Activated CD8-positive, alpha-beta memory T cell treated with anti-CD3 and anti-CD28 coated beads, Interleukin-2, amount 50 U/mL, for 48 hours (primary cell): ENCODE measurements at places on chromosomes 2 and 18.

GRCh38 chr2:157477919-157478318, 34.0 kb upstream of the CYTIP start:
- DNase-seq = no peak

- DNase-seq = no peak
Measured at GRCh38 chr2:122670897-122671296, 915.4 kb downstream of the TSN start.

GRCh38 chr2:17804358-17804757, 11.9 kb upstream of the MSGN1 start:
- DNase-seq = no peak

- DNase-seq = no peak
Measured at GRCh38 chr2:234710587-234710986, 213.7 kb upstream of the ARL4C start.

DNA sequence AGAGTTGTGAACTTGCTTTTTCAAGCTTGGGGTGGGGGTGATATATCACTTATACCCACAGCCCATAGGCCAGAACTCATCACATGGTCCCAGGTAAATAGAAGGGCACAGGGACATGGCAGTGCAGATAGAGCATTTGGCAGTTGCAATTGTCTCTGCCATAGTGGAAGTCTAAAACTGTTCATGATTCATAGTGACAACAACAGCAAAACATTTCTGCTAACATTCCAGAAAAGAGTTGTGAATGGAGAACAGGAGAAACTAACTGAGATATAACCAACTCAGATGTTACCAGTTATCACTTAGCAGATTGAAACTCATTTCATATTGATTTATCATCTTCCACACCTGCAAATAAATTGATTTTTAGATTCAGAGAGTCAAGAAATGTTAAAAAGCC, 278.6 kb upstream of the KYNU start:
- DNase-seq = no peak

DNA sequence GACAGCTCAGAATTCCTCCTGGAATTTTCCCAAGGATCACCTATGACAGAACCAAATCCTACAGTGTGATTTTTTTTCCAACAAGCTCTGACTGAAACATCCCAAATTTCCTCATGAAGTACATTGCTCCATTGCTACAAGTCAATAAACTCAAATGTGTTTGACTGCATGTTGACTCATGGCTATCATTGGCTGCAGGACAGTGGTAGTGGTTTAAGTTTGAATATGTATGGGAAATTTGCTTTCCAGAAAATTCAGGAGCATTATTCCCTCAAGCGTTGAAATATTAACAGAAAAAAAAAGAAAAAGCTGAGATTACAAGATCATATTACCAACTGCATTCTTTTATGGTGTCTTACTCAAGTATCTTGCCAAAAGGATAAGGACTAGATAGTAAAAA, 402.8 kb upstream of the DSEL start:
- DNase-seq = no peak

DNA sequence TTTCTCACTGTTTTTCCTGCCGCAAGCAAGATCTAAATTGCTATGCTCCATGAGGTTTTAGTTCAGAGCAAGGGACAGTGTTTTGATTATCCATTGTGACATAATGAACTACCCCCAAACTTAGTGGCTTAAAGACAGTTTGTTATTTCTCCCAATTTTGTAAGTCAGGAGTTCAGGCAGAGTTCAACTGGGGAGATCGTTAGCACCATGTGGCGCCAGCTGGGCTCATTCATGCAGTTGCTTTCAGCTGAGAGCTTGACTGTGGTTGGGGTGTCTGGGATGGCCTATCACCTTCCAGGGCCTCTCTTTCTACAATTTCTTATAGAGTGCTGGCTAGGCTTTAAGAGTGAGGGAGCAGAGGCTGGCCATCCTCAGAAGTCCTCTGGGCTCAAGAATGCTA, 382.9 kb upstream of the CELF4 start:
- no peak for DNase-seq

GRCh38 chr2:203683932-203684556, 22.4 kb upstream of the CD28 start:
- DNase-seq = no peak

DNA sequence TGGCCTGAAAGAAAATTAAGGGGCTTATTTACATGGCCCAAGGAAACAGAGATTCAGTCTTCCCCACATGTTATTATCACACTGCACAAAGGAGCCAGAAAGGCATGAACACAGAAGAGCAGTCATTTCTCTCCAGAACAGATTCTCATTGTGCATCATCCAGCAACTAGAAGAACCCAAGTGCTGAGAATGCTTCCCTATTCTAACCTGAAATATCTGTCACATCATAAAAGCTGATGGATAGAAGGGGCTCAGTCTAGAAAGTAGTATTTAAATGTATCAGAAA, 145.8 kb downstream of the TMEM163 start:
- DNase-seq = no peak

GRCh38 chr2:68819556-68819955, 51.6 kb downstream of the BMP10 start:
- DNase-seq = no peak

DNA sequence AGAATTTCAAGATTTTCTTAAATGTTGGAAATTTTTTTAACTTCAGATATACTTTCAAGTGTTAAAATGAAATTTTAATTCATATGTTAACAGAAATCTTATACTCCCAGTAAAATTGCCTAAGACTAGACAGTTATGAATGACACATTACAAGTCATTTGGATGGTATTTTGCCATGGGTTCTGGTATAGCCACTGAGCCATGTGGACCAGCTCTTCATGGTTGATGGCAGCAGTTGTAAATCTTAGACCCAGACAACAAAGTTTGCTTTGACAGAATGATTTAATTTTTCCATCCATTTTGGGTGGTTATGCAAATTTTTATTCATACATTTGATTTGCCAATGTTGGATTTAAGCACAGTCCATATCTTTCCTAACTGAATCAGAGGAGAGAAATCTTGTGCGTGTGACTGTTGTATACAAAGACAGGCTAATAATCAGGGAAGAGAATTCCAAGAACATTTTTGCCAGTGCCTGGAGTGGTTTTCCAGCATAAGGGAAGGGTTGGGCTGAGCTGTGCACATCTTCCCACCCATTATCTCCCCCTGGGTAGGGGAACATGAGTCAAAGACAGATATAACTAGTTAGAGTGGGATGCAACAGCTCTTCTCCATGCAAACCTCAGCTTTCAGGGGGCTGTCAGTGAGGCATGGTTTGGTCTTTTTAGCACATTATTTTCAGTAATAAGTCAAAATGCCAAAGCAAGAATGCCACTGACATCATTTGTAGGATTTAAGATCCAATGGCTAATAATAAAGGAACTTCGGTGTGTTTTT, 28.1 kb upstream of the INPP4A start:
- DNase-seq = no peak

- DNase-seq = no peak
Measured at GRCh38 chr2:96409820-96410164, 74.2 kb downstream of the NCAPH start.

- DNase-seq = no peak
Measured at GRCh38 chr2:28009732-28010131, 119.2 kb downstream of the BABAM2 start.

DNA sequence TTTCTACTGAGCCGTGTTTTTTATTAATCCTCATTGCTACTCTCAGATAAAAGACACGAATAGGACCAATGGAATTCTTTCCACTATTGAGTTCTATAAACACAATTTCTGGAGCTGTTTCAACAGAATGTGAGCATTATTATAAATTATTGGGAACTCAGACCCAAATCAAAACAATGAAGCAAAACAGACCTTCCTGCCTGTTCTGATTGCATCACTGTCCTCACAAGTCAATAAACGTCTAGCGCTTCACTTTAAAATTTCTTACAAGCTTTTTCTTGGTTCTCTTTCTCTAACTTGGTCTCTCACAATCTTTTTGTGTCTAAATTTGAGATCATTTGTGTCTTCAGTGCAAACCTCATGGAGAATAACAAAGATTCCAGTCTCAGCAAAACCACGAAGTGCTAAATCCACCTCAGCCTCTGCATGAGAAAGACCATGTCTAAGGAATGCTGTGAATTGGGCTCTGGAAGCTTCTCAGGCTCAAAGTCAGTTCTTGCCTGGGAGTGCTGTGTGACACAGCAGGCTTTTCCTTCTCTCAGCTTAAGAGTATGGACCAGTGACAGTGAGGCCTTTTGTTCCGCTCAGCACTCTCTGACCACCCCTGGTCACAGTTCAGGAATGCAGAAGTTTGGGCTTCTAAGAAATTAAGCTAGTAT, 22.8 kb downstream of the ARHGAP28 start:
- DNase-seq = no peak

- DNase-seq = peak; percentile 78
Measured at GRCh38 chr2:97761192-97761591, 47.8 kb downstream of the ZAP70 start.

DNA sequence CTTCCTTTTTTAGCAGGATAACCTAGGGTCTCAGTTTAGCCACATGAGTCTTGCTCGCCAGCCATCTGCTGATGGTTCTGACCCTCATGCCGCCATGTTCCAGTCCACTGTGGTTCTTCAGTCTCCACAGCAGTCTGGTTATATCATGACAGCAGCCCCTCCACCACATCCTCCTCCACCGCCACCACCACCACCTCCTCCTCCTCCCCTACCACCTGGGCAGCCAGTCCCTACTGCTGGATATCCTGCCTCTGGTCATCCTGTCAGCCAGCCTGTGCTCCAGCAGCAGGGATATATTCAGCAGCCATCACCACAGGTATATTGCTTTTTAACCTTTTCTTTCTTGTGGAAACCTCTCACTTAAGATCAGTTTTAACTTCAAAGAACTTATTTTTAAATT, 89.9 kb upstream of the UBXN4 start:
- no peak for DNase-seq

DNA sequence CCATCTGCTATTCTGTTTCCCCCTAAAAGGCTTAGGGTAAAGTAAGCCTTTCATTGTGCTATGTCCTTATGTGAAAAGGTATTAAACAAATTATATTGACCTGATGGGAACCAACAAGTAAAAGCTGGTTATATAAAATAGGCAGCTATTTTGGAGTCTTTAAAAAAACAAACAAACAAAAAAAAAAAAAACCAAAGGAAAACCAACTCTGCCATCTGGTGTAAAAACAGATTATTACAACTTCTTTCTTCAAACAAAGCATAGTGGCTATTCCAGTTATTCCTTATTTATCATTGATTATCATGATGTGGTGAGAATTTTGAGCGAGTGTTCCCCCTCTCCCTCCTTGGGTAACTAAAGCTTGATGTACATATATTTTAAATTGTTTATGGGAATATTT, 122.3 kb upstream of the FHL2 start:
- DNase-seq = no peak

DNA sequence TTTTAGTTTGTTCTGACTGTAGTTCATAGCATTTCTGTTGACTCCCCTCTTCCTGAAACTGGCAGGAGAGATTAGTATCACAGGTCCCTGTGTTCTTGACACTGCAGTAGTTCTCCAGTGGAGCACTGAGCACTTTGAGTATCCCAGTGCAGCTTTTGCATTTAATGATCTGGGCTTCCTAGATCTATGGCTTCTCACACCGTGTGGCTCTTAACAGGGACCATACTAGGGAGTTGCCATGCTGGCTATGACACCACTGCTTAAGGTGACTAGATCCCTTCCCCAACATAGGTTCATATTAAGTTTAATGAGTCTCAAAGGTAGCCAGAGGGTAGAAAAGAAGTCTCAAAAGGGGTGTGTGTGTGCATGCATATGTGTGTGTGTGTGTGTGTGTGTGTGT, 6.2 kb upstream of the MSTN start:
- no peak for DNase-seq

DNA sequence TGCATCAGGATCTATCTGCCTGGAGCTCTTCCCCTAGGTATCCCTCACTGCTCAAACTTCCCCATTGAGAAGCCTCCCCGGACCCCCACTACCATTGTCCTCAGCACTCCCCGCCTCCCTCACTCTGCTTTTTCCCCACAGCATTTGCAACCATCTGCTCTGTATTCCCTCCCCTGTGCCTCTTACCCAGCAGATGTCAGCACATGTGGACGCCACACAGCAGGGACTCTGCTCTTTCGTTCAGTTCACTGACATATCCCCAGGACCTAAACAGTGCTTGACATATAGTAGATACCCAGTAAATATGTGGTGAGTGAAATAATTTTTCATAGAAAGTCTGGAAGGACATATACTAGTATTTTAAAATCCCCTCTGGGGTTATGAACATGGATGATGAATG, 101.1 kb downstream of the TMEM247 start:
- no peak for DNase-seq

DNA sequence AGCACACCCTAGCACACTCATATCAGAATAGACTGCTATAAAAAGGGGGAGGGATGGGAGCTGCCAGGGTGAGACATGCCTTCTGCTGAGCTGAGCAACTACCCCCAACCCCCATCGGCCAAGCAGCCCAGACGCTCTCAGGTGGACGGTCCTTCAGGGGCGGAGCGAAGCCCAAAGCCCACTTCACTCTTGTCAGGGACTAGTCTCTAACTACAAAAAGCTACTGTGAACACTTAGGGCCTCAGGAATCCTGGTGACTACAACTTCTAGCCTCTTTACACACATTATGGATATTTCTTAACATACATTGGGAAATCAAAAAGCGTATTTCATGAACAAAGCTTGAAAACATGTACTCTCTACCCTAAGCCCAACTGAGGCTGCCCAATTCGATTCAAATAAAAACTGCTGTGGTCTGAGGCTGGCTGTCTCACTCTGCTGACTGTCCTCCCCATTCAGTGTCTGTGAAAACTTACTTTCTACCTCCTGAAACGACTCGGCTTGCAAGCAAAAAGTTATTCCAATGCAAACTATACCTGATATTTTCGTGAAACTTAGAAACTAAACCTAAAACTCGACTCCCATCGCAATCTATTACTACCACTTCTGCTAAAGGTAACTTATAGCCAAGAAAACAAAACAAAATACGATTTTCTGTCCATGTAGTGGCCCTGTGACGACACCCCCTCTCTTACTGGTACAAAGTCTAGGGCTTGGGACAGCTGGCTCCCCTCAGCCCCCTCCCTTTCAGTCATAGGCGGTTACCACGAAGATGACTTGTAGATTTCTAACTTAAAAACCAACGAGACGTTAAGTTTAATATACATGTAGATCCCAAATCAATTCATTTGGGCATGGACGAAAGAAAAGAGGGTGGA, 1.2 kb downstream of the SERTAD2 start:
- DNase-seq = no peak
